ENCODE measurements at places on chromosomes 11 and 22. TPM values are rescaled to one million over a fixed set of nuclear protein-coding genes. Genes with fewer than 3 reads are reported as not detected.

GRCh38 chr22:32024796-32025195, 18.3 kb upstream of the SLC5A1 start:
- H3K27me3 ChIP-seq: peaks cover 5% of the 10 kb centered on the region
- no peak overlapping the region for H3K27ac ChIP-seq
- no peaks in the 10 kb centered on the region for H3K4me1 ChIP-seq
- H3K36me3 ChIP-seq: no peaks in the 10 kb centered on the region

DNA sequence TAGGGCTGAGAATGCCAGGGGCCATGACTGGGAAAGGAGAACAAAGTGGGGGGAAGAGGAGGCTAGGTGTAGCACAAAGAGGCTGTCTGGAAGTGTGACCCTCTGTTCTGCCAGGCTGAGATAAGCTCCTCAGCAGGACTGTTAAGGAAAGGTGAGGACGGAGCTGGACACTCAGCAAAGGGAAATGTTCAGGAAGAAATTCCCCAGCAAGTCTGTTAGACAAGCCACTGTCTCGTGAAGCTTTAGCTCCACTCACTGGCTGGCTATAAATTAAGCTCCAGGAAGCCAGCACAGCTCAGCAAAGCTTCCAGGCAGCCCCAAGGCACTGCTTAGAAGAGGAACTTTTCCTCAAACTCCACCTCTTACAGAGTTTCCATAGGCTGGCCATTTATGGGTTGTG, 181.2 kb upstream of the API5 start:
- no peak for DNase-seq
- no peaks in the 10 kb centered on the region for H3K27me3 ChIP-seq
- no peaks in the 10 kb centered on the region for H3K36me3 ChIP-seq
- no peak overlapping the region for H3K27ac ChIP-seq
- no peak overlapping the region for H3K4me3 ChIP-seq

- H3K27ac ChIP-seq: no peak overlapping the region
- no peak for DNase-seq
- H3K4me3 ChIP-seq: no peak overlapping the region
- no peaks in the 10 kb centered on the region for H3K27me3 ChIP-seq
Observed at GRCh38 chr11:44573333-44573732, 7.9 kb downstream of the CD82 start.

DNA sequence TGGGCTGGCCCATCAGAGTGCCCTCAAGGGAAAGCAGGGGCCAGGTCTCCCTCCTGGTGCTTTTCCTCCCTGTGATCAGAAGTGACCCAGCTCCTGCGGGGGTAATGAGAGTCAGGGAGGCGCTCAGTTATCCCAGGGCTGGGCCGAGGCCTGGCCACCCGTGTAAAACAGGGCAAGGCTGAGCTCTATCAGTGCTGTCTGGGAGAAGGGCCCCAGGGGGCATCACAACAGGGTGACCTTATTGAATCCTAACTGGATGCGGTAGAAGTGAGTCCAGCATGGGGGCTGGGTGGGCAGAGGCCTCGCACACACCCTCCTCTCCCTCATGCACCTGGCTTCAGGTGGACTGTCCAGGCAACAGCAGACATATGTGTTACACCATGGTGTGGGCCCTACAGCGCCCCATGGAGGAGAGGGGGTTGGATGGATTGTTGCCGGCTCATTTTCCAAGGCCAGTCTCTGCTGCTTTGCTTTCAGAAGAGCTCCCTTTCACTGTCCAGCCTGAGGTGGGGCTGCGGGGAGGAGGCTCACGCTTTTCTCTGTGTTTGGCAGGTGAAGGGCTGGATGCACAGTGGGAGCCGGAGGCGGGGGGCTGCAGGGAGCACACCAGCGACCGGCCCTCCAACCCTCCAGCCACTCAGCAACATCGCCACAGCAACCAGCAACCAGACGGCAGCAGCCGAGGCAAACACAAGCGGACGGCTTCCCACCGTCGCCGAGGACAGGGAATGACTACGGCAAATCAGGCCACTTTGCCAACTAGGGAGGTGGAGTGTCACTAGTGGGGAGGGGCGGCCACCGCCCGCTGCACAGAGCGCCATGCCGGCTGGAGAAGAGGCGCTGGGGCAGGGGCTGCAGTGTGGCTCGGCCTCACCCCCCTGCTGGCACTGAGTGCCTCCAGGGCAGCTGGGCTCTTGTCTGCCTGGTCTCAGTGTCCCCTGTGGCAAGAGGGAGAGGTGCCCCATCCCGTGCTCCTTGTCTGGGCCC, 24.7 kb downstream of the GNAZ start:
- no peaks in the 10 kb centered on the region for H3K27me3 ChIP-seq
- H3K4me3 ChIP-seq: no peak overlapping the region
- no peak for DNase-seq
- no peaks in the 10 kb centered on the region for H3K4me1 ChIP-seq
- no peak overlapping the region for H3K27ac ChIP-seq

- no peak for DNase-seq
- H3K27me3 ChIP-seq: no peaks in the 10 kb centered on the region
- H3K27ac ChIP-seq: no peak overlapping the region
- peaks cover 5% of the 10 kb centered on the region for H3K4me1 ChIP-seq
Observed at GRCh38 chr11:73996161-73996747, 12.6 kb downstream of the UCP3 start.

GRCh38 chr22:17164392-17165024, 5.4 kb upstream of the HDHD5 start:
- no peaks in the 10 kb centered on the region for H3K4me1 ChIP-seq
- H3K4me3 ChIP-seq: no peak overlapping the region
- no peaks in the 10 kb centered on the region for H3K27me3 ChIP-seq
- no peaks in the 10 kb centered on the region for H3K36me3 ChIP-seq

GRCh38 chr11:69008737-69009440, 4.2 kb downstream of the MRGPRF start:
- peak; percentile 36 for DNase-seq
- H3K27me3 ChIP-seq: peaks cover 42% of the 10 kb centered on the region
- peak overlapping the region; percentile 15 for H3K27ac ChIP-seq

DNA sequence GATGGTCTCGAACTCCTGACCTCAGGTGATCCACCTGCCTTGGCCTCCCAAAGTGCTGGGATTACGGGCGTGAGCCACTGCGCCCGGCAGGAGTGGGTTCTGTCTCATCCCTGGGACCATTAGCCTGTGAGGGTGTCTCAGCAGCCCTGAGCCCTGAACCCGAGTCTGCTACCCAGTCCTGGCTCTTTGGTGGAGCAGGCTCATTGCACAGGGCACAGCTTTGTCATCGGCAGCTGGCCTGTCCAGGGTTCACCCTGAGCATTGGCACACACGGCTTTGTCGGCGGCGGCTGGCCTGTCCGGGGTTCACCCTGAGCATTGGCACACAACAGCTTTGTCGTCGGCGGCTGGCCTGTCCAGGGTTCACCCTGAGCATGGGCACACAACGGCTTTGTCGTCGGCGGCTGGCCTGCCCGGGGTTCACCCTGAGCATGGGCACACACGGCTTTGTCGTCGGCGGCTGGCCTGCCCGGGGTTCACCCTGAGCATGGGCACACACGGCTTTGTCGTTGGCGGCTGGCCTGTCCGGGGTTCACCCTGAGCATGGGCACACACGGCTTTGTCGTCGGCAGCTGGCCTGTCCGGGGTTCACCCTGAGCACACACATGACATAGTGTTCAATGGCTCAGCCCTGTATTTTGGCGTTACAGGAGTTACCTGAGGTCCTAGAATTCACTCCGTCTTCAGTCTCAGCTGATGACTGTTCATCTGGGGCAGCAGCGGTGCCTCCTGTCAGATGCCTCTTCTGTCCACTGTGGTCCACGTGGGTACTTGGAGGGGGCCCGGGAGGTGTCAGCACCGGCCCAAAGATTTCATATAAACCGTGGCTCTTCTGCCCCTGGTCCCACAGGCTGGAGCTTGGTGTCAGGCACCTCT, 1082.5 kb downstream of the BRD1 start:
- H3K27ac ChIP-seq: no peak overlapping the region
- no peak overlapping the region for H3K4me3 ChIP-seq
- H3K36me3 ChIP-seq: peaks cover 11% of the 10 kb centered on the region
- no peaks in the 10 kb centered on the region for H3K4me1 ChIP-seq

- no peaks in the 10 kb centered on the region for H3K36me3 ChIP-seq
- peaks cover 10% of the 10 kb centered on the region for H3K4me1 ChIP-seq
- no peak for DNase-seq
- no peak overlapping the region for H3K27ac ChIP-seq
- H3K4me3 ChIP-seq: no peak overlapping the region
- peaks cover 1% of the 10 kb centered on the region for H3K27me3 ChIP-seq
Observed at GRCh38 chr11:3073029-3073435, 15.8 kb upstream of the CARS1 start.

DNA sequence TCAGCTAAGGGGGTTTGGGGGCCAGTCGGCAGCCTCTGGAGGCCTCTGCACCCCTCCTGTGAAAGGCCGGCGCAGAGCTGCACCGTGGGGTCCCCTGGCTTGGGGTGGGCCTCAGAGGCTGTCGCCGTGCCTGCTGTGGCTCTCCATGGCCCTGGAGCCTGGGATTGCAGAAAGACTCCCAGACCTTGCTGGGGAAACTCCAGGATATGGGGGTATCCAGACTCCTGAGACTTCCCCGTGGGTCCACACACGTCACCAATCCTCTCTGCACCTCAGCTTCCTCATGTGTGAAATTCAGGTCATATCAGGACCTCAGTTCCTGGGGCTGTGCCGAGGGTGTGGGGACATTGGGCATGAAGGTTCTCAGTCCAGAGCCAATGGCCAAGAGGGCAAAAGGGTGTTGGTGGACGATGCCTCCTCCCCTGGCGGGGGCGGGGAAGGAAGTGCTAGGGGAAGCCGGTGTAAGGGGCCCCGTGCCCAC, 97.1 kb downstream of the KCNQ1 start:
- no peak overlapping the region for H3K4me3 ChIP-seq
- peaks cover 11% of the 10 kb centered on the region for H3K4me1 ChIP-seq

- peaks cover 15% of the 10 kb centered on the region for H3K36me3 ChIP-seq
- no peak overlapping the region for H3K27ac ChIP-seq
- H3K4me3 ChIP-seq: no peak overlapping the region
- H3K27me3 ChIP-seq: no peaks in the 10 kb centered on the region
- no peak for DNase-seq
Observed at GRCh38 chr11:95853862-95854261, 63.6 kb downstream of the CEP57 start.

DNA sequence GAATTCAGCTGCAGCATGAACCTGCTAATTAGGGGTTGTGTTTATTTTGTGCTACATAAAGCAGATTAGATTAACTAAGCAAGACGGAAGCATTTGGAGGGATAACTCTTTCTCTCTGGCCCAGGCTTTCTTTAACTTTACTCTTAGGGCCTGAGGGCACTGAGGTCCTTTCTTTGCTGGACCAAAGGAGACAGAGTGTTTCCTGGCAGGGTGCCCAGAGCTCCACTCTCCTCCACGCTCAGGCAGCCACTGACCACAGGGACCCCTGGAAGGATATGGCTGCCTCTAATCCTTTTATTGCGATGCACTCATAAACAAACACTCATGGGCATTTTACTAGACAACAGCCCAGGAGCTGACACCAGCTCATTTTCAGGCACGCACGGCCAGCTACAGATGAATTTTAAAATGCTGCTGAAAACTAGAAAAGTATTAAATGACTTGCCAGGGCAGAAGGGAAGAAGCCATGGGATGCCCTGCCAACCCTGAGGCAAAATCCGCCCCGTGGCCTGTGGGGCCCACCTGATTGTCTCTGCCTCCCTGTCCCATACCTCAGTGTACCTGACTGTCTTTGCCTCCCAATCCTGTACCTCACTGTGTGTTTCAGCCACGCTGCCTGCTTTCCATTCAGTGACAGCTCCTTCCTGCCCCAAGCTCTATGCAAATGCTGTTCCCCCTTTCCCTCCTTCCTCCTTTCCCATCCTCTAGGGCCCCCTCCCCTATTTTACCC, 192.6 kb upstream of the NAV2 start:
- no peaks in the 10 kb centered on the region for H3K4me1 ChIP-seq
- no peak overlapping the region for H3K4me3 ChIP-seq
- no peaks in the 10 kb centered on the region for H3K36me3 ChIP-seq
- no peak for DNase-seq

JAML gene
- 3.8 TPM for total RNA-seq

DCUN1D5 gene
- total RNA-seq: 57.0 TPM

OR2D2 gene
- not detected for total RNA-seq

CD82 gene
- total RNA-seq: not detected

Data from HepG2 (cell line).